Activated CD8-positive, alpha-beta memory T cell treated with anti-CD3 and anti-CD28 coated beads for 1 hour (primary cell): ENCODE measurements at places on chromosomes 1 and 21.

- DNase-seq, result no peak
Observed at GRCh38 chr1:192547501-192547900, 28.1 kb upstream of the RGS1 start.

DNA sequence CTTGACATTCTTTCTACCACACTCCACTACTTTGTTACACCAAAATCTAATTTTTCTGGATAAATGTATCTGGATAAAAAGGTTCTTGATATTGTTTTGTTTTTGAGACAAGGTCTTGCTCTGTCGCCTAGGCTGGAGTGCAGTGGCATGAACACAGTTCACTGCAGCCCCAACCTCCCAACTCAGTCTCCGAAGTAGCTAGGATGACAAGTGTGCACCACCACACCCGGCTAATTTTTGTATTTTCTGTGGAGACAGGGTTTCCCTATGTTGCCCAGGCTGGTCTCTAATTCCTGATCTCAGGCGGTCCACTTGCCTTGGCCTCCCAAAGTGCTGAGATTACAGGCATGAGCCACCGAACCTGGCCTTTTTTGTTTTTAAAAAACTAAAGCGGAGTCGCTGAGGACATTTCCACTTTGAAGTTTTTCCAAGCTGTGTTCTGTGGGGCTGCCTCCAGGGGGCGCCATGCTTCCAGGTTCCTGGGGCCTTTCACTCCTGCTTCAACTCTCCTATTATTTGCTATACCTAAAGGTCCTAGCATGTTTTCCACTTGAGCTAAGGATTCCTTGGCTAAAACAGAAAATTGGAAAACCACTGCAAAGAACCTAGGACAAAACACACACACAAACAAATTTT is 14.1 kb upstream of the NCMAP start:
- DNase-seq, result no peak

- no peak for DNase-seq
Observed at GRCh38 chr1:234613128-234613875, 3.3 kb upstream of the IRF2BP2 start.

DNA sequence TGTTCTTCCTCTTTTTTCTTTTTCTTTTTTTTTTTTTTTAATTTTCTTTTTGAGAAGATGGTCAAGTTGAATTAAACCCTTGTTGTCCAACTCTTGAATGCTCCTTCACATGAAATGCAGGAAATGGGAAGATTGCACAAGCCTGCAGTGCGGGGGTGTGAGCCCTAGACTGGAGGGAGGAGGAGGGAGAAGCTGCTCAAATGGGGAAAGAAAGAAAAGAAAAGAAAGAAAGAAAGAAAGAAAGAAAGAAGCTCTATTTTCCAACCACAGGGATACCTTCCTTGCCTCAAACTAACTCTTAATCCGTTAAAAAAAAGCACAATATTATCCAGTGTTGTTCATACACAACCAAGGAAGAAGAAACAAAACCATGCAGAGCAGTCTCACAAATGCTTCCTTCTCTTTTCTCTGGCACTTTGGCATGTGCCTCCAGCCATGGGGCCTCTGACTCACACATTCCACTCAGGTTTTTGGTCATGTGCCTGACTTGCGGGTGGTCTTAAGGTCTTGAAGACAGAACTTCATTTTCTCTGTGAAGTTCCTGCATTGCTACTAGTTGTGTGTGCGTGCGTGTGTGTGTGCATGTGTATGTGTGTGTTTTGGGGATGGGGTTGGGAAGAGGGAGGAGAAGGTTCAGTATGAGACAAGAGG is 276.1 kb downstream of the RPS6KC1 start:
- DNase-seq, result no peak

DNA sequence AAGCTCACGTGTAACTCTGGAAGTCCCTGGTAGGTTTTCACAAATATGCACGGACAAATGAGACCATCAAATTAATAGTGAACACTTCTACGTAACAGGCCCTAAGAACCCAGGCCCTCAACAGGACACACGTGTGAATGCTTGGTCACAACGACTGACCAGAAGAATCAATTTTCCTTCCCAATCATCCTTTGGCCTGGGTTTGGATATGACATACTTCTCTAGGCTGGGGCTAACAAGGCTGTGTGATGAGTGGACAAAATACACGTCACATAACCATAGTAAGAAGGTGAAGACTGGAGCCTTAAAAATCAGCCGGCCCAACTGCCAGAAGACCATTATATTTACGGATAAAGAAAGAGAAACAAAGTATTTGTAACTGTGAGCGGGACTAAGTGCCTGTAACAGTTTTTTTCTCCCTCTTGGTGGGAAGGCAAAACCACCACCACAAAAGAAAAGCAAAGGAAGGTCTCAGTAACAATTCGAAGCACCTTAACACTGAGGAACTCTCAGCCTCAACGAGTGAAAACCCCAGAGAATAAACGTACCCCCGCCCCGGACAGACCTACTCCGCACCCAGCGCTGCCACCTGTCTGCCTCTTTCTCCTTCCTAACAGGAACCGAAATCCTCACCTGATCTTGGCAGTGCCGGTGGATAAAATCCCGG is 450 bp downstream of the SDE2 start:
- no peak for DNase-seq

- no peak for DNase-seq
Observed at GRCh38 chr1:181818943-181819342, 242.6 kb downstream of the ZNF648 start.

GRCh38 chr1:232655746-232656085 is 25.8 kb upstream of the SIPA1L2 start:
- no peak for DNase-seq

DNA sequence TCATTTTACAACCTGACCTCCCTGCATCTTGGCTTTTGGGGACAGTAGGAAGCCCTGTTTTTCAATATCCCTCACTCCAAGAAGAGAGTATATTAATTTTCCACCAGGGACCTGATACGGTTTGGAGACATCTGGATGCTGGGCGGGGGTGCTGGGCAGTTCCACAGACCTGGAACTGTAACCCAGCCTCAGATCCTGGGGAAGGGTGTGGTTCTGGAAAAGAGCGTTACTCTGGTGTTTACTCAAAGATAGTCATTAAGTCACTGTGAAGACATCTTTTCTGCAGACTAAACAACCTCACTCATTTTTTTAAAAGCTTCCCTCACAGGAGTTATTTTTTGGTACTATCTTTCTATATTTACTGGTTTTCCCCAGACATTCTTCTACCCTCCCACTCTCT is 189.8 kb downstream of the CLIC6 start:
- no peak for DNase-seq

- no peak for DNase-seq
Observed at GRCh38 chr1:47395433-47395832, 20.7 kb upstream of the FOXE3 start.

DNA sequence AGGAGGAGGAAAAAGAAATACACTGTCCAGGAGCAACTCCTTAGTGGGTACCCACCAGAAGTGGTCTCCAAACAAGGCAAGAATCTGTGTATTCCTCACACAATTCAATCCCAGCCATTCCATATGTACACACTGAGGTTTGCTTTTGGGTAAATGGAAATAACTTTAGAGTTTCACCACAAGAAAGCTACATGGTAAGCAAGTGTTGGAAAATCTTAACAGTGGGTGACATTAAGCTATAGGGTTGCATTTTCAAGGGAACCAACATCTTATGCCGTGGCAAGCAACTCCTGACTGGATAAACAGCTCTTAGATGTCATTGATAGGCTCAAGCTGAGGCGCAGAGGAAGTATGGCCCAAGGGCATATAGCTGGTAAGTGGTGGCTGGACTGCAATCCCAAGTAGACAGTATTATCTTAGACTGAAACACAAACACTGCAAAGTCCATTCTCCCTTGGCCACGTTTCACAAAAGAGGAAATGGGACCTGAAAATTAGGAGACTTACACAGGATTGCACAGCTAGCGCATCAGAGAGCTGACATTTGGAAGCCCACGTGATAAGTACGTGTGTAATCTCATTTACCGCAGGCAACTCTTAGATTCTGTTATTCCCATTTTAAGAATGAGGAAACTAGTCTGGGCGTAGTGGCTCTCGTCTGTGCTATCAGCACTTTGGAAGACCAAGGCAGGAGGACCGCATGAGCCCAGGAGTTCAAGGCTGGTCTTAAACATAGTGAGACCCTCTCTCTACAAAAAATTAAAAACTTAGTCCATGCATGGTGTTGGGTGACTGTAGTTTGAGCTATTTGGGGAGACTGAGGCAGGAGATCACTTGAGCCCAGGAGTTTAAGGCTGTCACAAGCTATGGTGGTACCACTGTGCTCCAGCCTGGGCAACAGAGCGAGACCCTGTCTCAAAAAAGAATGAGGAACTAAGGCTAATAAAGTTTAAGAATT is 4.0 kb upstream of the BRWD1 start:
- no peak for DNase-seq

DNA sequence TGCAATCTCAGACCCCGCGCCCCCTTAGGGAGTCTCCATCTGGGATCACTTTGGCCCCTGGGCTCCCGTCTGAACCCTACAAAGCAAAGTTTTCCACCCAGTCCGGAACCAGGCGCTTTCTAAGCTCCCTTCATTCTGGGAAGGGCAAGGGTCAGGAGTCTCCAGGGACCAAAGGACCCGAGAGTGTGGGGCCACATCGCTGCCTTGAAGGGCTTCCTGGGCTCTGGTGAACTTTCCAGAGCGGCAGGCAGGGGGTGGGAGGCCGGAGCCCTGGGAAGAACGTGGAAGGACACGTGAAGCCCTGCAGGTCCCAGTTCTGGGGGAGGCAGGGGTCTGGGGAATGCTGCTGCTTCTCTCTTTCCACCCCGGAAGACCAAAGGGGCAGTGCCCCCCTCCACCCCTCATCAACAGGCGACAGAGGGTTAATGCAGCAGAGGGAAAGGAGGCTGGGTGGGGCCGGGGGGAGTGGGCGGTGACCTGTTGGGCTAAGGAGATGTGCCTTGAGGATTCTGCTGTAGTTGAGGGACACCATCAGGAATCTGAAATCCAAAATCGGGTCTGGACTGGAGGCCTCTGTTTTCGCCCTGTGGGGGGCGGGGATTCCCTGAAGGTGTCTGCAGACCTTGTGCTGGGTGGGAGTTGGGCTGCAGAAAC is 734 bp downstream of the CDK18 start:
- DNase-seq, result no peak

GRCh38 chr1:31809698-31810097 is 6.1 kb downstream of the SPOCD1 start:
- DNase-seq, result no peak

- DNase-seq, result no peak
Observed at GRCh38 chr1:242025681-242026080, 26.8 kb upstream of the MAP1LC3C start.

DNA sequence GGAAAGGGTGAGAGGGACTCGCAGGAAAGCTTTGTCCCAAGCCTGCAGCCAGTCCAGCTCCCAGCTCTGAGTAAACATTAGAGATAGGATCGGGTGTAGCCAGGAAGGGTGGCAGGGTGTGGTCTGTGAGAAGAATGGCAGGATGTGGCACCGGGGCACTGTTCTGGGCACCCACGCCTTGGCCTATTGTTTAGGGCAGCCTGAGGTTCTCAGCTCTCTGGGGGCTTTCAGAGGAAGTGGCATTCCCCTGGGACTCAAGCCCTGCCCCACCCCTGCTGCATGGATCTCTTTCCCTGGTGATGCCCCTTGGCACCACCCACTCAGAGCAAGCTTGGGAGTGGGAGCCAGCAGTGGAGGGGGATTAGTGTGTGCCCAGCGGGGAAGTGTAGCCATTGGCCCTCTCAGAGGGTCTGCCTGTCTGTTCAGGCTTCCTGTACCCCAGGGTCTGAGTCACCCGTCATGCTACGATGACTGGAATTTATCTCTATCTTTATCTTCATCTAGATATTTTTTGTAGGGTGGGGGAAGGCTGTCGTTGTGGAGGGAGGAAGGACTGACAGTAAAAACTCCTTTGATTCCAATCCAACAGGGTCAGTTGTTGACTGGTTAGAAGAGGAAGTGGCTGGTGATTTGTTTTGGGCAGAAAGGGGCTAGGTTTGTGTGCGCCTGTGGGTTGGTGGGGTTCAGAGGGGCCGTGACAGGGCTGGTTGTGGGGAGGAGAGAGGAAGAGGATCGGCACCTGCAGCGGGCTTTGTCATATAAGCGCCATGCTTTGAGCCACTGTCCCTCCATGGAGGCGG is 31.6 kb downstream of the SOX13 start:
- no peak for DNase-seq

- no peak for DNase-seq
Observed at GRCh38 chr1:41427122-41427913, 57.2 kb downstream of the EDN2 start.

GRCh38 chr1:39282537-39283216 is 78.2 kb downstream of the MACF1 start:
- DNase-seq, result no peak

DNA sequence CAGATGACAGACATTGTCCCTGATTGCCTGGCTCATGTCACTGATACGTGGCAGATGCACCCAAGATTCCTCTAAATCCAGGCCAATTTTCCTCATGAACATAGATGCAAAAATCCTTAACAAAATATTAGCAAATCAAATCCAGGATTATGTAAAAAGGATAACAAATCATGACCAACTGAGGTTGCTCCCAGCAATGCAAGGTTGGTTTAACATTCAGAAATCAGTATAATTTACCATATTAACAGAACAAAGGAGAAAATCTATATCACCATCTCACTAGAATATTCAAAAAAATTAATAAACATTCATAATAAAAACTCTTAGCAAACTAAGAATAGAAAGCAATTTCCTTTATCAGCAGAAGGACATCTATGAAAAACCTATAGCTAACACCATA is 39.7 kb downstream of the FAF1 start:
- no peak for DNase-seq
